Activated CD4-positive, alpha-beta T cell treated with anti-CD3 and anti-CD28 coated beads, Interleukin-2, amount 50 U/mL, for 24 hours (primary cell): ENCODE measurements at places on chromosomes 5 and 9.

DNA sequence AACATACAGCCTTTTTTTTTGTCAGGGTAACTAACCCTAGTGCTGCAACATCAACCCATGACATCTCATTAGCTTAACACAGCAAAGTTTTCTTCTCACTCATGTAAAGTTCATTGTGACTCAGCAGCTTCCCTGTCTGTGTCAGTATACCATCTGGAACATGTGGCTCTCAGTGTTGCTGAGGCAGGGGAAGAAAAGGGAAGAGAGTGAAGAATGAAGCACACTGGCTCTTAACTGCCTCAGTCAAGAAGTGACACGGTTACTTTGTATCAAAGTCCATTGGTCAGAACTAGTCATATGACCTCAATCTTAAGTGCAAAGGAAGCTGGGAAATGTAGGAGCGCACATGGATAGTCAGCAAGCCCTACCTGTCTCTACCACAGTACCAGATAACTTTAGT is 185.0 kb upstream of the ELL2 start:
- no peak for DNase-seq

- DNase-seq = no peak
Observed at GRCh38 chr9:134206311-134207300, 42.2 kb upstream of the RNU6ATAC start.

- no peak for DNase-seq
Observed at GRCh38 chr5:141878186-141878710, at the start of gene PCDH1. PCDH1 (minus strand) TSS chr5:141878410; CDS start chr5:141878262, 148 bp downstream.

DNA sequence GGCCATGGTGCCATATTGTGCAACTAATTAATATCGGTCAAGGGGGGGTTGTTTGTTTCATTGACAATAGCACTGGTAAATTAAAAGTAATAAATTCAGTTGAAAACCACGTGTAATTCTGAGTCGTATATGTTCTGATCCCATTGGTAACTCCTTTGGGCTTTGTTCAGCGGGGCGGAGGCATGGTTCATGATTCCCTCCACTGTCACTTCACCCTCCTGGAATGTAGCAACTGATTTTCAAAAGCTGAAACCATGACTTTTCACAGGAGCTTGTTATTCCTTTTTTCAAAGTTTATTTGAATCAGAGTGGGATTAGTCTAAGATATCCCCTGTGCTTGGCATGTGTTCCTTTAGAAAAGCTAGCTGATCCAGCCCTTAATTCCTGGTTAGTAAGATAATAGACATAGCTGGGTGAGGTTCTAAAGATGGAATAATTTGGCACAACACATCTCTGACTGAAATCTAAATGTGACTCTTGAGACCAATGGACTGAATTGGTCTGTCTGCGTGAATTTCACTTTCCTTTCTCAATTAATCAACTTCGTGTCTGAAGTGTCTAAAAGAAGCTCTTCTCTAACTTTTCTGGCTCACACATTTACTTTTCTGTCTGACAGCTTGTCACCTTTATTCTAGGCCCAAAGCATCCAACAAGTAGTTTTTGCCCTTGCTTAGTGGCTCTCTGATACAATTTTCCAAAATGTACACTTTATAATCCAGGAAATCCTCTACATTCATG is 185.7 kb upstream of the VCAN start:
- no peak for DNase-seq

- DNase-seq = no peak
Observed at GRCh38 chr5:73705364-73705763, 79.4 kb downstream of the ARHGEF28 start.

GRCh38 chr5:56464935-56465768 is 232.0 kb upstream of the ANKRD55 start:
- no peak for DNase-seq

DNA sequence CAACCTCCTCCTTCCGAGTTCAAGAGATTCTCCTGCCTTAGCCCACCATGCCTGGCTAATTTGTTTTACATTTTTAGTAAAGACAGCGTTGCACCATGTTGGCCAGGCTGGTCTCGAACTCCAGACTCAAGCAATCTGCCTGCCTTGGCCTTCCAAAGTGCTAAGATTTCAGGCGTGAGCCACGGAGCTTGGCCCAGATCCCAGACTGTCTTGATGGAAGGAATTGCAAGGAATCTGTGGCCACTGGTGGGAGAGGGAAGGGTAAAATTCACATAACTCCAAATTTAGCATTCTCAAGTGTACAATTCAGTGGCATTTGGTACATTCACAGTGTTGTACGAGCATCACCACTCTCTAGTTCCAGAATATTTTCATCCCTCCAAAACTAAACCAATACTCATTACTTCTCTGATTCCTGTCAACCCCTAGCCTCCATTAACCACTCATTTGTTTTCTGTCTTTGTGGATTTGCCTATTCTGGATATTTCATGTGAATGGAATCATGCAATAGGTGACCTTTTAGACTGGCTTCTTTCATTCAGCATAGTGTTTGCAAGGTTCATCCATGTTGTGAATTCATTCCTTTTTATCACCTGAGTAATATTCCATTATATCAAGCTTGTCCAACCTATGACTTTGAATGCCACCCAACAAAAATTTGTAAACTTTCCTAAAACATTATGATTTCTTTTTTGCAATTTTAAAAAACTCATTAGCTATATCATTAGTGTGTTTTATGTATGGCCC is 8.9 kb upstream of the MYO10 start:
- DNase-seq = no peak

- DNase-seq = peak; percentile 71
Observed at GRCh38 chr5:172716796-172717313, 54.1 kb downstream of the DUSP1 start.

DNA sequence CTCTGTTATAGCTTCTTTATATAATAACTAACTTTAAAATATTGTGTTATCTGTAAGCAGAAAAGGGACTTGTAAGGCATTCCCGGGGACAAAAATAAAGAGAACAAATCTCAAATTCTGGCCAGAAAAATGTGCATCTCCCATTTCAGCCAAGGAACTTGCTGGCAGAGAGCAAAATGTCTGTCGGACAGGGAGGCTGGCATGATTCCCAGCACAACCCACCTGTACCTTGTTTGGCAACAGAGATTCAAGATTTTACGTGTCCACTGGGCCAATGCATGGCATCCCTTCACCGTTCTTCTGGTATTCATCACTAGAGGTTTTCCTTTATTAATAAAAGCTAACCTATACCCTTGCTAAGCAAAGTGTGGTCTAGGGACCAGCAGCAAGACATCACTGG is 566.6 kb downstream of the PSAT1 start:
- DNase-seq = no peak

- DNase-seq = no peak
Observed at GRCh38 chr9:121770415-121771273, 119.2 kb downstream of the DAB2IP start.

- no peak for DNase-seq
Observed at GRCh38 chr9:94909250-94909894, 182.9 kb downstream of the AOPEP start.

- DNase-seq = no peak
Observed at GRCh38 chr9:2478421-2478820, 143.2 kb upstream of the VLDLR start.

DNA sequence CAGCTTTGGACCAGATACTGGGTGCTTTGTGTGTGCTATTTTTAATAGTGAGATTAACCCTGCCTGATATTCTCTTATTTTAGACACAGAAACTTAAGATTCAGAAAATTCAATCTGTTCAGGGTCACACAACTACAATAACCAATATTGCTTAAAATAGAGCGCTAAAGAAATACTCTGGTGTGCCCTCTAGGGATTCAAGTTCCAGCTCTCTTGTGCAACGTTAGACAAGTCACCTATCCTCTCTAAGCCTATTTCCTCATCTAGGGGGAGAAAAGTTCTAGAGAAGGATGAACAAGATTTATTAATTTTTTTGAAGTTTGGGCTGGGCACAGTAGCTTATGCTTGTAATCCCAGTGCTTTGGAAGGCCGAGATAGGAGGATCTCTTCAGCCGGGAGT is 2.1 kb upstream of the SCAI start:
- DNase-seq = no peak

- no peak for DNase-seq
Observed at GRCh38 chr9:115069302-115069701, 48.7 kb downstream of the TNC start.

DNA sequence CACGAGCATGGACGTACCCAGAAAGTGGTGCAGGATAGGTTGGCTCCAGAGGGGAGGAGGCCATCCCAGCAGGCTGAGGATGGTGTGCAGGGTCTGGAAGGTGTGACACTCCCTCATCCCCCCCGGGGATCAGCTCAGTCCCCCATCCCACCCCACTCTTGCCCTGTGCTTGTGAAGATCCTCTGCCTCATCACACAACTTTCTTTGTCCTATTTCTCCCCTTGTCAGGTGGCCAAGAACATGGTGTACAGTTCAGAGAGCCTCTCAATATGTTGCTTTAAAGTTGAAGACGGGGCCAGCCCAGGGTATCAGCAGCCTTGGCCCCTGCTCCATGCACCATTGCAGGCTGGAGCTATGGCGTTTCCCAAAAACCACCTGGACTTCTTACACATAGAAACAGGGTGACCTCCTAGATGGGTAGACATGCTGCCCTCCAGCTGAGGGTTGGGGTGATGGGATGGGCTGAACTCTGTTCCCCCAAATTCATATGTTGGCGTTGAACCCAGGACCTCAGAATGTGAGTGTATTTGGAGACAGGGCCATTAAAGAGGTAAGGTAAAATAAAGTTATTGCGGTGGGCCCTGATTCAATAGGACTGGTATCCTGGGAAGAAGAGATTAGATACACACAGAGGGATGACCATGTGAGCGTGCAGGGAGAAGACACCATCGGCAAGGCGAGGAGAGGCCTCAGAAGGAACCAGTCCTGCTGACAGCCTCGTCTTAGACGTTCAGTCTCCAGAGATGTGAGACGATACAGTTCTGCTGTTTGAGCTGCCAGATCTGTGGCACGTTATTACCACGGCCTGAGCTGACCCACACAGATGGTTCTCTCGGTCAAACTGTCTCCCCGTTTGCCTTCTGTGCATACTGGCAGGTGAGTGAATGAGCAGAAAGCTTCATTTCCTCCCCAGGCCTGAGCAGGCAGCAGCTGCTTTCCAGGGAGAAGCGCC is 272.5 kb downstream of the GADD45G start:
- no peak for DNase-seq

DNA sequence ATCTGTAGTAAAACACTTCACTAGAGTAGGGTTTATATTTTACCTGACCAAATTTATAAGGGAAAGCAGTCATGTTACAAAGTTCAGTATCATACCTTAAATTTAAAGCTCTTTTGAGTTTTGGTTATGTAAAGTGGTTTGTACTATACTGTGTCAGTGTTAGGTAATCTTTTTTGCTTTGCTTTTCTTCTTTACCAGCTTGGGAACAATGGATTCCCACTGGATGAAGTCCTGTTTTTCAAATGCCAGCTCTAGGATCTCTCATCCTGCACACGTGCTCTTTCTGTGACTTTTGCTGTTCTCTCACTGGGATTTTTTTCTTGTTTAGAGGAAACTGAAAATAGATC is 15.9 kb downstream of the CYSTM1 start:
- no peak for DNase-seq

DNA sequence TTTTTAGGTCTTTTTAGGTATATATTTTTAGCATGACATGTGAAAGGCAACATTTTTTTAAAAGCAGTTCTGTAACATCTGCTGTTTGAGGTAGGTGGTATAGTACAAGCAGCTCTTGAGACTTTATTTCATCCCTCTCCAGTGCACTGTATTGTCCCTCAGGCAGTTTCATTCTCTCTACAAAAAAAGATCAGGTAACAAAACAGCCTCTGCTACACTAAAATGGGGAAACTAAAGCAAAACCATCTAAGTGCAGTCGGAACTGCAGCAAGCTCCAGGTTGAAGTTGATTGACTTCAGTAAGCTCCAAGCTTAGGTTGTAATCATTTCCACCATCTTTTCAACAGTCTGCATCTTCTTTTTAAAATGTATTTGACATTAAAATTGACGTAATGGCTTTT is 195.6 kb downstream of the DEPDC1B start:
- DNase-seq = no peak

DNA sequence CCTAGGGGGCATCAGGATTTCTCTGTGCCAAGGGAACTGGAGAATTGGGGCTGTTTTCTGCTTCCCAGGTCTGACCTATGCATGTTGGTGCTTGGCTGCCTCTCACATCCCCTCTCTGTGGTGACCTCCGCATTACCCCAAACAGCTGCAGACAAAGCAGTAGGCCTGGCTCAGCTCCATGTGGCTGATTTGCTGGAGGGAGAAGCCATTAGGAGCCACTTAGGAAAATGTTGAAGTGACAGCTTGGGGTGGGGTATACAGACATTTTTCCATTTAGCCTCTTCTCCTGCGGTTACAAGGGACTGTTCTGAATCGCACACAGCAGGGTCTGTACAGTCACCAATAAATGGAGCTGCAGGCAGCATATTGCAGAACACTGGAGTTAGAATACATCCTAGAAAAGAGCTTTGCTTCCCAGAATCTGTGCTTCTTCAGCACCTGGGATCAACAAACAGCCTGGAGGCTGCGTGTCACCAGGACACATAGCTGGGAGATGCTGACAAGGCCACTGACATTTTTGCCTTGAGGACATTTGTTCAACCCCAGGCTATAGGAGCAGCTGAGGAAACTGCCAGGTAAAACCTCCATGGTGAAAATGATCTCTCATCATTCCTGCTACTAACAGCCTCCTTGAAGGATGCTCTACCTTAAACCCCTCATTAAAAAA is 335.3 kb downstream of the DIRAS2 start:
- no peak for DNase-seq

- DNase-seq = no peak
Observed at GRCh38 chr9:79104216-79104615, 467.5 kb upstream of the TLE4 start.

- no peak for DNase-seq
Observed at GRCh38 chr5:5363045-5363444, 59.4 kb upstream of the ICE1 start.

- DNase-seq = no peak
Observed at GRCh38 chr9:125461636-125462190, 200.1 kb downstream of the GAPVD1 start.

DNA sequence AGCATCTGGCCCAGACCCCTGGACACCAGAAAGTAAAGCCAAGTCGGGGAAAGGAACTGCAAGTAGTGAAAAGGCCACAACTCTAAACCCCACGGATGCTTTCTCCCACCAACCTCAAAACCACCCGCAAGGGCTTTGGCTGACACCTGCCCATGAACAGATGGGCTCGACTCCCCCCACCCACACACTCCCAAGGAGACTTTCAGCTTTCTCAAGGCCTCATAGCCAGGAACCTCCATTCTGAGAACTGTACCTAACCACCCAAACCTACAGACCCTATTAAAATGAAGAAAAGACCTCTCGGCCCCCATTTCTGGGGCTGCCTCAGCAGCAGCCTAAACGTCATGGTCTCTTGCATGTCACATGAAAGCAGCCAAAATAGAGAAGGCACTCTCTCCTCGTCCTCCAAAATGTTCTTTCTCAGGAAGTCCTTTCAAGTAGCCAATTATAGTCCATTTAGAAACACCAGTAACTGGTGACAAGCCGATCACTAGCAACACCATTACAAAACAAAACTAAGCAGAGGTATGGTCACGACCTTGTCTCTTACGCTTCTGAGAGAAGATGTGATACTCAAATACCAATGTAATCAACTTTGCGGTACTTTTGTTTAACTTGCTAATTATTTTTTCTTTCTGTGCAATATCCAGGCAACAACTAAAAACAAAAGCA is 2.9 kb downstream of the B4GALT1 start:
- DNase-seq = no peak

- no peak for DNase-seq
Observed at GRCh38 chr9:22240619-22241018, 206.0 kb upstream of the DMRTA1 start.

GRCh38 chr5:125302577-125302976 is 556.1 kb upstream of the ZNF608 start:
- no peak for DNase-seq
